ENCODE measurements at places on chromosomes 12 and 14.

GRCh38 chr14:61381553-61381952, 60.2 kb downstream of the PRKCH start:
- DNase-seq: no peak

DNA sequence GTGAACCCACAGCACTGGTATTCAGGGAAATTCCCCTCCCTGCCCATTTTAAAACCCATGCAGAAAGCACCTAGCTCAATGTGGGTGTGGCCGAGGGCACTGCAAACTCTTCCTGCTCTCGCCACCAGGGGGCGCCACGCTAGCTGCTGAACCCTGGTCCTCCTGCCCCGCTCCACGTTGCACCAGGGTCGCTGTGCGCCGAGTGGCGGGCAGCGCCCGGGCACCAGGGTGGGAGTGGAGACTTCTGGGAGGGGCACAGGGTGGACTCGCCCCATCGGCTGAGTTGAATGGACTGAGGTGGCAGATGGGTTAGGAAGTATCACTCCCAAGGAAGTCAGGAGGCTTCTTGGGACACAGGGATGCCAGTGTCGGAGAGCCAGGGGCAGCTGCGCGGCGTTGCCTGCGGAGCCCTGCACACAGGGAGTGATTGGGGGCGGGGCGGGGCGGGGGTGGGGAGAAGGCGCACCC, 48.1 kb upstream of the BCL11B start:
- DNase-seq: peak; percentile 70

DNA sequence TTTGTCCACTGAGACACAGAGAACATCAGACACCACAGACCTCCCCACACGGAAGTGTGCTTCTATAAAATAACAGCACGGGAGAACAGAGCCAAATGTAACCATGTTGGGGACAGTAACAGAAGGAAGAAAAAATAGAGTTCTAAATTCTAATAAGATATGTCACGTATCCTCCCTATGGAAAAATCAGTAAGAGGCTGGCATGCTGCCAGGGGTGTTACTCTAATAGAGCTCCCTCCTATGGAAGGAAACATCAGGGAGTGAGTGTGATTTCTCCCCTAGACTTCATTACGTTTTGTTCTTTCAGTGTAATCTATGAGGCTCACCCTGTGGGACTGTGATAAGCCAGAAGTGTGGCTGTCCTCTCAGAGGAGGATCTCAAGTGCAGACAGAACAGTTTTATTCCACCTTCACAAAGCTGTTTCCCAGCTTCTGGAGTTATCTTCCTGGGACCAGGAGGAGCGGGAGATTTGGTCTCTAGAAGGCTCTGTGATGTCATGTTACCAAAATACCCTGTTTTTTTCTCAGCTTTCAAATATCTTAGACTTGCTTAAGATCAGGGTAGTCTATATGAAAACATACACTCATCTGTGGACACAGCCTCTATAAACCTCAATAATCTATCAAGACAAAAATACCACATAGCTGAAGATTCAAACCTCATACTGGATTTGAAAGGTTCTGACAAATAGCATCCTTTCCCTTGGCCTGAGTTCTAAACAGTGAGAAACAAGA, 69.3 kb downstream of the ZFC3H1 start:
- no peak for DNase-seq

GRCh38 chr14:94707494-94707893, 62.4 kb downstream of the GSC start:
- DNase-seq: no peak

- DNase-seq: peak; percentile 86
Measured at GRCh38 chr14:104723651-104724406, at the start of gene ADSS1. ADSS1 (plus strand) TSS chr14:104724229; CDS start chr14:104724271, 42 bp downstream.

DNA sequence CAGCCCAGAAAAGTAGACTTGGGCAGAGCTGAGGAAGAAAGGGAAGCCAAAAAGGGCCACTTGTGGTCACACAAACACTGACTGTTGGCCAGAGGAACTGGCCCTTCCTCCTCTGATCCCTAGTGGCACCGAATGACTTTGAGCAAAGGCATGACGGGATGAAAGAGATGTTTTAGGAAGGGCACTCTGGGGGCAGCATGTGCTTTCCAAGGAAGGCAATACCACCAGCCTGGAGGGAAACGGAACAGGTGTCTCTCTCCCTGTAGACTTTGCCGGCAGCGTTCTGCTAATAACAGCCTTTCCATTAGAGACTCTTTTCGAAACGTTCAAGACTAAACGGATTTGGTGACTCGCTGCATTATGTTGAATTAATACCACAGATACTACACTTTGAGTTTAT, 12.3 kb upstream of the FBXO21 start:
- no peak for DNase-seq

GRCh38 chr12:70043490-70044138, 199.6 kb upstream of the CNOT2 start:
- no peak for DNase-seq

GRCh38 chr12:23555180-23555824, 394.2 kb downstream of the SOX5 start:
- no peak for DNase-seq

DNA sequence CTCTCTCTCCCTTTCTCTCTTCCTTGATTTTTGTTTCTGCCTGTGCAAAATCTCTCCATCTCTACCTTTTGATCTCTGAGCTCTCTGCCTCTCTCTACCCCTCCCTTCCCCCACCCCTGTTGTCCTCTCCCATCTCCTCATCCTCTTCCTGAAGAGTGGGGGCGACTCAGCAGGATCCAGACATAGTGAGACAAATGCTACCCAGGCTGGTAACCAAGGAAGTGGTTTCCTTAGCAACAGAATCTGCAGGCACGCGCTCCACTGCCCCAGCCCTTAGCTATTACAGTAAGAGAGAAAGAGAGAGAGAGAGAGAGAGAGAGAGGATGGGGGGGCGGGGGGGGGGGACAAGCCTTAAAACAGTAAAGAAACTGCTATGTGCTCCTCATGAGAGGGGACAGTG, 85.6 kb downstream of the CMKLR1 start:
- DNase-seq: no peak

- DNase-seq: no peak
Measured at GRCh38 chr14:58356268-58356667, 39.5 kb upstream of the TOMM20L start.

GRCh38 chr12:117686911-117687377, 281.8 kb downstream of the KSR2 start:
- peak; percentile 68 for DNase-seq

DNA sequence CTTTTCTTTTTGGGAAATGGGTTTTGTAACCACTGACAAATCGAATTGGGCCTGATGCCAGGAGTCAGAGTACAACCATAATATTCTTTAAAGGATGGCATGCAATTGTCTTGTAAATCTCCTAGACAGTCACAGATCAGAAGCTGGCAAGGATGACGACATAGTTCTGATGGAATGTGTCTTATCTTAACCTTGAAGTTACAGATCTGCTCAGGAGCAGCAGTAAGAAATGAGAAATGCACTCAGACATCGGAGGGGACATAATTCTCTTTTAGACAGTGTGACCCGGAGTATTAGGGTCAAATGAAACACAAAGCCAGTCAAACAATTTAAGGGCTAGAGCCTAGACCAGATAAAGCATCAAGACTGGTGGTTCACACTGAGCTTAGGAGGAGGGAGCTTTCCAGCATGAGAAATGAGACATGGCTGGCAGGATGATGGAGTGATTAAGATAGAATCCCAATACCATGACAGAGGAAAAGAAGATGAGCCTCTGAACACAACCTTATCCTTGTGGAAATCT, 17.5 kb downstream of the CBX5 start:
- no peak for DNase-seq

DNA sequence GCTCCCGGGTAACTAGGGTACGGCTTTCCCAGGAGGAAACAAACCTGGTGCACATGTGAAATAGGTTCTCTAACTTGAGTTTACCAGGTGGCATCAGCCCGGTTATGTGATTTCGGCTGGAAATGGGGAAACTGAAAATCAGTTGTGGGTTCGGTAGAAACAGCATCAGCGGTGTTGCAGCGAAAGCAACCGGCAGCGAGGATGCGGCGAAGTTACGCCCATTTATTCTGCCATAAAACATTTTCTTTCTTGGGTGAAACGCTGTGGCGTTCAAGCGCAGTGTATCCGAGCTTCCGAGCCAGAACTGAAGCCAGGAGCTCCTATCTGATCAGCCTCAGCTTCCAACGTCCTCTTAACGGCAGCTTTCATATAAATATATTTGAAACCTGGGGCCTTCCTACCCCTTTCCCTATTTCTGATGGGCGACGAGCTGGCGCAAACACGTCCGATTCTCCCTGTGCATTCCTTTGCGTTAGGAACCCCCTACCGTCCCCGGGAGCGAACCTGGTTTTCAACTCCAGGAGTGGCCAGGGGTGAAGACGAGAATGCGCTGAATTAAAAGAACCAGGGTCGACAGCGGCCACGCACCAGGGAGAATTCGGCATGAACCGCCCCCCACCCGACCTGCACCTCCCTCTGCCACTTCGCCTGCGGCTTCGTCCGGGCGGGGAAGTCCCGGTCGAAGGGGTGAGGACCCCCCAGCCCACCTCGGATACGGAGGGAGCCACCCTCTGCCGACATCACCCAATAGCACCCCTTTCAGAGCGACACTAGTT, 1.6 kb downstream of the DPF3 start:
- DNase-seq: peak; percentile 60

GRCh38 chr12:97140355-97140754, 233.3 kb downstream of the NEDD1 start:
- no peak for DNase-seq

- DNase-seq: no peak
Measured at GRCh38 chr12:102888511-102888910, 28.5 kb downstream of the PAH start.

- DNase-seq: no peak
Measured at GRCh38 chr12:112907415-112908157, 824 bp downstream of the OAS1 start.

DNA sequence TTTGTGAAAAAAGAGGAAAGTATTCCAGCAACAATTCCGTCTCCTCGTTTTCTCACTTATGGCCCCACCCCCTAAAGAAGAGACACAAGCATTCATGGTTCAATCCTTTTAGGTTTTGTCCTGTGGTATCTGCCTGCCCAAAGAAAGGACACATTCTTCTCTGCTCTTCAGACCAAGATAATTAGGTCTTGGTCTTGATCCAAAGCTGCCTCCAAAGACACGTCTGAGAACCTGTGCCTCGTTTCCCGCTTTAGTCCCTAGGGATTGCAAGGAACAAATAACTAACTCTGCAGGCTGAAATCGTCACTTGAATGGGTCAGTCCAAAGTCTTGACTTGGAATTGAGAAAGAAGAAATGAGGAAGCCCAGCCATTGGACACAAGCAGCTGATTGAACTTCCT, 202.7 kb upstream of the FAR2 start:
- no peak for DNase-seq

GRCh38 chr12:3171195-3171591, 94.0 kb downstream of the TSPAN9 start:
- DNase-seq: no peak

GRCh38 chr12:114673169-114673833, 10.7 kb downstream of the TBX3 start:
- no peak for DNase-seq

DNA sequence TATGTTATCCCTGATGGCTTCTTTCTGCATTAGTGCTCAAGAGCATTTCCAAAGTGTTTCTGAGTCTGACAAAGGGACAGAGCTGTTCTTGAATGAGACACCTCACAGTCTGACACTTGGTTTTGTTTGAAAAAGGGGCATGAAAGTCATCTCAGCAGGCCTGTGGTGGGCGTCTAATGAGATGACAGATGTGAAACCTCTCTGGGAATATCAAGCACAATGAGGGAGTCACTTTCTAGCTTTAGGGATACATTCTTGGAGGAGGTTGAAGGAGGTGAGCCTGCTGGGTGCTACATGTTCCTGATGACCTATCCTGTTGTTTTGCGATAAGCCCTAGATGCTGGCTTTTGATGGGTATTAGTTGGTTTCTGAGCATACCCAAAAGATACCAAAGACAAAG, 290.5 kb downstream of the NUAK1 start:
- DNase-seq: no peak

GRCh38 chr14:72630374-72630773, 263.5 kb downstream of the DPF3 start:
- no peak for DNase-seq

GRCh38 chr14:83473416-83474235, 1940.0 kb upstream of the SEL1L start:
- DNase-seq: no peak

DNA sequence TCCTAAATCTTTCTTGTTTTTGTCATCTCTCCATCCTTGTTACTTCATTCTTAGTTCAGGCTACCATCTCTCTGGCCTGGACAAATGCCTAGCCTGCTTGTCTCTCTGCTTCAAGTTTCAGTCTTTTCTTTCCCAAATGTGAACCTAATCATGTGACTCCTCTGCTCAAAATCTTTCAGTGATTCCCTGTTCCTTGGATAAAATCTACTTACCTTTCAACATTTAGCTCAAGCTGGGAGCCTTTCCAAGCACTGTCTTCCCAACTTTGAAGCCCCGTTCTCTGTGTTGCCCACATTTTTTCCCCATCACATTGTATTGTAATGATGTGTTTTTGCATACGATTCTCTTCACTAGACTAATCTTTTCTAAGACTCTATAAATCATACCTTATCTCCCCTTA, 24.7 kb downstream of the SLC7A8 start:
- DNase-seq: no peak

DNA sequence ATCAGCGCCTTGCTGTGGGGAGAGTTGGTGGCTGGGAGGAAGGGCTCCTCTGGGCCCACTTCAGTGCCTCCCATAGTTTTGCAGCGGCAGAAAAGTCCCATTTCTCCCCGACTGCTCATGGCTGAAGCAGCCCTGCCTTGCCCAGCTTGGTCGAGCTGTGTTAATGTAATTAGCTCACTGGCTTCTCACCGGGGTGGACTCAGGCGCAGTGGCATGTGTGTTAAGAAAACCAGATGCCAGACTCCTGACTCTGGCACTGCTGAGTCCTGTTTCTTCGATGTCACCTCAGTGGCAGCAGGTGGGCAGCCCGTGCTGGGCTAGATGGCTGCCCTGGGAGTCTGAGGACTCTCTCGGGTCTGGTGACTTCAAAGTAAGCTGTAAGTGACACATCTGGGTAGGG, 47.4 kb downstream of the CHST11 start:
- no peak for DNase-seq

DNA sequence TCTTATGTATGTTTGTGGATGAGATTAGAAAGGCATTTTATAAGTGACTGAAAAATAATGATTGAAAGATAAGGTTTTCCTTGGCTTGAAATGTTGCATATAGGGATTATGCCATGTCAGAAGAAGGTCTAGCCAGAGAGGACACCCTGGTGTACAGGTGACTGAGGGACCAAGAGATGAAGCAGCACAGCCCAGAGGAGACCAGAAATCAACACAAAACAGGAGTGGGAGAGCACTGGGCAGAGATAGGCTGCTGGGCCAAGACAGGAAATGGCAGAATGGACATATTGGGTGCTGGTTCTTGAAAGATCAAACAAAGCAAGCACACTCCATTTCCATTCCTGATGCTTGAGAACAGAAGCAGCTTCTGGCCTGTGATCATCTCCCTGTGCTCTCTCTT, 24.4 kb upstream of the FRMD6 start:
- no peak for DNase-seq

DNA sequence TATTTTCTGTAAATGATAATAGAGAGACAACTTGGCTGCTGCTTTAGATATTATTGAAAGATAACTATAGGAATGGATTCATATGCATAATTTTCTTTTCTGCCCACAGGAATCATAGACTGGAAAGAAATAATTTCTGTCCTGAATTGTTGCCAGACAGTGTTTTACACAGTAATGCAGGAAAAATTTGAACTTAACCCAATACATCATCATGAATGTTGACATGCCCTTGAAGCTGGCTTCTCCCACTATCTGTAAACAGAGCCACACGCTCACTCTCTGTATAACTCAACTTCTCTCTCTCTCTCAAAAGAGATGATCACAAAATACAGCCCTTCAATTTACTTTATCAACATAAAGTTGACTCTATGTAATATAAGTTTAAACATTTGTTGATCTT, 56.6 kb downstream of the PAX9 start:
- no peak for DNase-seq

GRCh38 chr12:132152411-132152821, 8.2 kb downstream of the NOC4L start:
- DNase-seq: no peak
